Effector memory CD8-positive, alpha-beta T cell (primary cell): ENCODE measurements at places on chromosomes 4 and X.

- DNase-seq, result peak; percentile 37
- H3K27me3 ChIP-seq, result peaks cover 57% of the 10 kb centered on the region
- peak overlapping the region; percentile 88 for H3K4me3 ChIP-seq
- peak overlapping the region; percentile 82 for H3K27ac ChIP-seq
Measured at GRCh38 chr4:153152501-153153338, 51.5 kb upstream of the TRIM2 start.

DNA sequence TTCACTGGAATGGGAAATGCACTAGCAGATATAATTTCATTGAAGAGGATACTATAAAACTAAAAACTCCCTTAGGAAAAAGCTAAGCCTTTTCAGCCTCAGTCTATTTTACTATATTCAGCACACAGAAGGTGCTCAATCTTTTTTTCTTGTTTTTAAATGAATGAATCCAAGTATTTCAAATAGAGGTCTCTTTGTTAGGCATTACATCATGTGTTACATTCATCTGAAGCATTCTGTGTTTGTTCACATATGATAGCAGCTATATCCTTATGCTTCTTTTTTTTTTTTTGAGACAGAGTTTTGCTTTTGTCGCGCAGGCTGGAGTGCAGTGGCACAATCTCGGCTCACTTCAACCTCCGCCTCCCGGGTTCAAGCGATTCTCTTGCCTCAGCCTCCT lies 278.4 kb downstream of the CAMK2D start:
- no peak overlapping the region for H3K27ac ChIP-seq
- H3K36me3 ChIP-seq, result peaks cover 3% of the 10 kb centered on the region
- no peaks in the 10 kb centered on the region for H3K27me3 ChIP-seq
- no peak for DNase-seq
- no peak overlapping the region for H3K4me3 ChIP-seq

- DNase-seq, result no peak
- H3K36me3 ChIP-seq, result no peaks in the 10 kb centered on the region
- H3K4me3 ChIP-seq, result no peak overlapping the region
- no peaks in the 10 kb centered on the region for H3K27me3 ChIP-seq
- no peaks in the 10 kb centered on the region for H3K4me1 ChIP-seq
- no peak overlapping the region for H3K27ac ChIP-seq
Measured at GRCh38 chr4:19774690-19775256, 476.9 kb upstream of the SLIT2 start.

GRCh38 chr4:24476282-24476681 lies 108.1 kb downstream of the DHX15 start:
- no peak overlapping the region for H3K27ac ChIP-seq
- H3K4me3 ChIP-seq, result no peak overlapping the region
- no peak for DNase-seq
- H3K4me1 ChIP-seq, result peaks cover 19% of the 10 kb centered on the region

DNA sequence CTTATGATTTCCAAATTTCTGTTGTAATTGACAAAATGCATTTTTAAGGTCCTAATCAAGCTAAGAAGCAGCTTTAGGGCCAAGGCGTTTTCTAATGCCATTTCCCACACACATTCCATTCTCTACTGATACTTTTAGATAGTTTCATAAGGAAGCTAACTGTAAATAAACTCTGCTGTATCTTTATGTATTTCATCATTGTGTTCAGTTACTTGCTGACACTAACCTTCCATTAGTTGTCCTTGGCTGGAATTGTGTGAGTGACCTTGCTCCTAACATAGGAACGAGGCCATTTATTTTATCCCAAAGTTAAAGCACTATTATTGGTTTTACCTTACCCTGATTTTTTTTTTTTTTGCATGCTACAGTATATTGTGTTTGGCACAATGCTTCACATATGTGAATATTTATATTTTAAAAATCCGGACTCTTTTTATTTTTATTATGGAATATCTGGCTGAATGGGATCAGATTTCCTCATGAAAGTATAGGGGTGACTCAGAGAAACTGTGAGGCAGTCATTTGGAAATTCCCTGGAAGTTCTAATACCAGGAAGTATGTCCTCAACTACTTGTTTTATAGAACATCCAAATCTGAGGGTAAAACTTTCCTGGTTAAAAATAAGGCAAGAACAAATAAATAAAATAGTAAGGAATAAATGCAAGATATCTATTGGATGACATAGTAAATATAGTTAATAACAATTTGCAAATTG lies 62.7 kb upstream of the SORBS2 start:
- H3K27ac ChIP-seq, result no peak overlapping the region
- peaks cover 19% of the 10 kb centered on the region for H3K27me3 ChIP-seq
- no peaks in the 10 kb centered on the region for H3K4me1 ChIP-seq
- H3K36me3 ChIP-seq, result no peaks in the 10 kb centered on the region

- no peak for DNase-seq
- H3K36me3 ChIP-seq, result no peaks in the 10 kb centered on the region
- no peaks in the 10 kb centered on the region for H3K4me1 ChIP-seq
- no peak overlapping the region for H3K4me3 ChIP-seq
- H3K27me3 ChIP-seq, result no peaks in the 10 kb centered on the region
Measured at GRCh38 chr4:171353535-171353934, 459.7 kb upstream of the GALNTL6 start.

- H3K27ac ChIP-seq, result no peak overlapping the region
- H3K4me1 ChIP-seq, result no peaks in the 10 kb centered on the region
- no peaks in the 10 kb centered on the region for H3K36me3 ChIP-seq
- H3K27me3 ChIP-seq, result no peaks in the 10 kb centered on the region
Measured at GRCh38 chr4:187042251-187042650, 318.6 kb upstream of the FAT1 start.

GRCh38 chrX:46710425-46710824 lies 48.5 kb downstream of the SLC9A7 start:
- H3K4me3 ChIP-seq, result no peak overlapping the region
- H3K27ac ChIP-seq, result no peak overlapping the region
- no peaks in the 10 kb centered on the region for H3K36me3 ChIP-seq
- H3K27me3 ChIP-seq, result peaks cover 15% of the 10 kb centered on the region

DNA sequence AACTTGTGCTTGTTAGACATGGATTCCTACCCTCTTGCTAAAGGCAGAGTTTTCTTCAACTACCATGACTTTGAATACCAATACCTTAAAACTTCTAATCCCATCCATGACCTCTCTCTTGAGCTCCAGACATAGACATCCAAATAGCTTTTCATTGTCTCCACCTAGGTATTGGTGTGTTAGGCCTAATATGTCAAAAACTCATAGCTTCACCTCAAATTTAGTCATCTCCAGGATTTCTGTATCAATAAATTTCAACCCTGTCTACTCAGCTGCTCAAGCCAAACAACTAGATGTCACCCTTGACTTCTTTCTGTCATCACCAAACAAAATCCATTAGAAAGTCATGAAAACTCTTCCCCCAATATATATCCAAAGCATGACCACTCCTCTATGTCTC lies 617.7 kb upstream of the GRIA3 start:
- H3K36me3 ChIP-seq, result no peaks in the 10 kb centered on the region
- no peak overlapping the region for H3K4me3 ChIP-seq
- no peak overlapping the region for H3K27ac ChIP-seq

GRCh38 chrX:49761481-49761880 lies 65.7 kb upstream of the PAGE1 start:
- peaks cover 3% of the 10 kb centered on the region for H3K27me3 ChIP-seq

DNA sequence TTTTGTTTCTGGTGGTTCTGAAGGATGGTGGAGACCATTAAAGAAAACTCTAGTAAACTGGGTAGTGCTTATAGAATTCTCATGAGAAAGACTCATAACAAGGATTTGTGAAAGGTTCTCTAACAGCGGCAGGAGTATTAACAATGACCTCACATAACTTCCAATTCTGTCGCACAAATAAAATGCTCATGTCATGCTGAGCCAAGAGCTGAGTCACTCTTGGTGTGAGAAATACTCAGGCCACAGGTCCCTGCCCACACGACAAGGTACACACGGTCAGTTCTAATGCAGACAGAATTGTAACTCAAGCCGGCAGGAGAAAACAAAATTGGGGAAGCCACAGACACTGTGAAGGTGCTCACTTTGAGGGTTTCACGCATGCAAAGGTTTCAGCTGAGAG lies 34.4 kb upstream of the C4orf50 start:
- H3K27me3 ChIP-seq, result no peaks in the 10 kb centered on the region
- H3K27ac ChIP-seq, result no peak overlapping the region
- no peak for DNase-seq
- peaks cover 3% of the 10 kb centered on the region for H3K36me3 ChIP-seq
- H3K4me1 ChIP-seq, result no peaks in the 10 kb centered on the region
- no peak overlapping the region for H3K4me3 ChIP-seq

- H3K36me3 ChIP-seq, result no peaks in the 10 kb centered on the region
- H3K27me3 ChIP-seq, result no peaks in the 10 kb centered on the region
- no peak overlapping the region for H3K4me3 ChIP-seq
- no peak overlapping the region for H3K27ac ChIP-seq
- no peaks in the 10 kb centered on the region for H3K4me1 ChIP-seq
- no peak for DNase-seq
Measured at GRCh38 chrX:151984902-151985301, 10.4 kb upstream of the GABRE start.

GRCh38 chr4:6368601-6369000 lies 99.0 kb downstream of the WFS1 start:
- H3K36me3 ChIP-seq, result peaks cover 4% of the 10 kb centered on the region
- no peak overlapping the region for H3K27ac ChIP-seq
- DNase-seq, result no peak
- peaks cover 26% of the 10 kb centered on the region for H3K27me3 ChIP-seq
